NK-92 treated with Interleukin-12 subunit alpha and Interleukin-12 subunit beta, amount 100 ng/mL, for 24 hours (cell line): ENCODE measurements at places on chromosomes 13 and 19.

- no peak for DNase-seq
These were observed at the start of gene ZNF677 for GRCh38 chr19:53254411-53255341. Gene ZNF677 (minus strand): TSS chr19:53254873. CDS start chr19:53251550, 3,323 bp downstream.

DNA sequence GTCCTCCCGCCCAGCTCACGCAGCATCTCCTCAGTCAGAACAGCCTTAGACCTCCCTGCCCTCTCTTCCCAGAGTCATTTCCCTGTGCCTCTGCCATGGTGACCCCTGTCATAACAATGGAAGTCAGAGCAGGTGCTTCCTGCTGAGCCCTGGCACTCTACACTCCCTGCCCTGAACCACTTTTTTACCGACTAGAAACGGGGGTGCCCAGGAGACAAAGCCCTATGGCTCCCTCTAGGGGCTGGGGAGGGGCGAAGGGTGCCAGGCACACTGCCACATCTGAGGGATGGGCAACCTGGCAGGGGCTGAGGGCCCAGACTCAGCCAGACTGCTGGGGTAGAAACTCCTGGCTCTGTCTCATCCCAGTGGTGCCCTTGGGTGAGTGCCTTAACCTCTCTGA lies 16.4 kb downstream of the ZNF574 start:
- no peak for DNase-seq

DNA sequence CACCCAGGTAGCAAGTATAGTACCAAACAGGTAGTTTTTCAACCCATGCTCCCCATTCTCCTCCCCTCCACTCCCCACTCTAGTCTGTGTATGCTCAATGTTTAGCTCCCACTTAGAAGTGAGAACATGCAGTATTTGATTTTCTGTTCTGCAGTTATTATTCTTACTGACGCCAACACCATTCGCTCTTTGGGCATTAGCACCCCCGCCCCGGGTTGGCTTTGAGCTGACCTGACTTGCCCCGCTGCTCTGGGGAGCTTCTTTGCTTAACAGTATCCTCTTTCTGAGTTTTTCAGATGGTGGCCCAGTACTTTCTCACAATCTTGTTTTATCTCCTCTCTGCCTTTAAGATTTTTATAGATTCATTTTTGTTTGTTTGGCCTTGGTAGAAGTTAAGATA lies 138.7 kb downstream of the CRYL1 start:
- DNase-seq: no peak

DNA sequence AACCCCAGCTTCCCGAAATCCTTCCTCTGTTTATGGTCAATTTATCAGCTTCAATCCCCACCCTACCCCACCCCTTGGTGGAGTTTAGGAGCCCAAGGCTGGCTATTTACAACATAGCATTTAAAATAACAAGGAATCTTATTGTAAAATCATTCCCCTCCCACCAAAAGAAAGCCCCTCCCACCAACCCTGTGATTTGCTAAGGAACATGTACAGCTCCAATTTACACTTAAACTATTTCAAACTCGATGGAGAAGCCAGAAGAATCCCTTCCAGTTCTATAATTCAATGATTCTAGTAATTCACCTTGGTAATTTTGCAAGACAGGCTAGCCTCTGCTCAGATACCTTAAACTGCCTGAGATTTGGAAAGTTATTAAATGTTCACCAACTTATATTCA lies 3.0 kb downstream of the LATS2 start:
- DNase-seq: no peak

GRCh38 chr19:22627526-22627925 lies 6.6 kb upstream of the ZNF492 start:
- no peak for DNase-seq

DNA sequence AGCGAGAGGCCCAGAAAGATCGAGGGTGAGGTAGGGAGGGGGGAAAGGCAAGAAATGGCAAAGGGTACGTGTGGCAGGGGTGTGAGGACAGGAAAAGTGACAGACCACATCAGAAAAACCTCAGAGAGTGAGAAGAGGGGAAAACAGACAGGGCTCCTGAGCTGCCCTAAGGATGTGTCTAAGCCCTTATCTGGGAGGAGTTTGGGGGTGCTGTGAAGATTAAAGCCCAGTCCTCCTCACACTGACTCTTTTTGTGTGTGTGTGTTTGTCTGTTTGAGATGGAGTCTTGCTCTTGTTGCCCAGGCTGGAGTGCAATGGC lies 703 bp upstream of the PTH2 start:
- no peak for DNase-seq

GRCh38 chr13:52615812-52616211 lies 26.4 kb upstream of the HNRNPA1L2 start:
- DNase-seq: no peak

GRCh38 chr19:29515233-29515619 lies 10.6 kb upstream of the VSTM2B start:
- no peak for DNase-seq

DNA sequence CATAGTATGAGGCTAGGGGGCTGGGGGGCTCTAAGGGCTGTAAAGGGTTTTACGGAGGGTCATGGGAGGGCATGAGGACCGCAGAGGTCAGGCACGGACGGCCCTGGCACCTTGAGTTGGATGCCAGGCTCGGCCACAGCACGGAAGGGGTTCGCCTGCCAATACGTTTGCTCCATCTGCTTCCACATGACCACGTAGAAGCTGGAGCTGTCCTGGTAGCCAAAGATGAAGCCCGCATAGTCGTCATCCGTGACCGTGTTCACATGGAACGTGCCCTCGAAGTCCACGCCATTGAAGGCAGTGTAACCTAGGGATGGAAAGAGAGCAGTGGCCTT lies 6.4 kb downstream of the COMP start:
- no peak for DNase-seq

DNA sequence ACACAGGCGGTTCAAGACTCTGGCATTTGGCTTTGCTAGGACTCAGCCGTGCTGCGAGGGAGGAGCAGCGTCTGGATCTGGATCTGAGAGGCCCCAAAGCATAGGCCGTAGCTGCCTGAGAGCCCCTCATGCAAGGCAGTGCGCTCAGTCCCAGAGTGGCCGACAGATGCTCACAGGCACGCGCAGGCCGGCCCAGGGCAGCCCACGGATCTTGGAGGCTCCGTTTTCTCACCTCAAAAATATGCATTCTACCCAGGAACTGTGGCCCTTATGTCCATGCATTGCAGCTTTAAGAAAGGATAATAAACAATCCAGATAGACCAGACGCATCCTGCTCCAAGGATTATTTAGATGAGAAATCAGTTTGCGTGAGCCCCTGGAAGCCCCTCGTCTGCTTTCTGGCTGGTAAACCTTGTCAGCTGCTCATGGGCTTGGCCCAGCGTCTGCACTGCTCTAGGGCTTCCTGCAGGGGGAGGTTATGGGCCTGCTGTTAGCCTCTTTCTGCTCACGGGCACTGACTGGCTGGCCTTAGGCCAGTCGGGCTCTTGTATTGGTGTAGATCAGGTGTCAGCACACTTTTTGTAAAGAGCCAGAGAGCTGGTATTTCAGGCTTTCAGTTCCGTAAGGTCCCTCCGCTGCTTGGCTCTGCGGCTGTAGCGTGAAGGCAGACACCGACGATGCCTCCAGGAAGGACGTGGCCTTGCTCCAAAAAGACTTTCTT lies 24.2 kb downstream of the TEX29 start:
- no peak for DNase-seq

GRCh38 chr19:2191456-2192310 lies 27.9 kb downstream of the DOT1L start:
- no peak for DNase-seq

DNA sequence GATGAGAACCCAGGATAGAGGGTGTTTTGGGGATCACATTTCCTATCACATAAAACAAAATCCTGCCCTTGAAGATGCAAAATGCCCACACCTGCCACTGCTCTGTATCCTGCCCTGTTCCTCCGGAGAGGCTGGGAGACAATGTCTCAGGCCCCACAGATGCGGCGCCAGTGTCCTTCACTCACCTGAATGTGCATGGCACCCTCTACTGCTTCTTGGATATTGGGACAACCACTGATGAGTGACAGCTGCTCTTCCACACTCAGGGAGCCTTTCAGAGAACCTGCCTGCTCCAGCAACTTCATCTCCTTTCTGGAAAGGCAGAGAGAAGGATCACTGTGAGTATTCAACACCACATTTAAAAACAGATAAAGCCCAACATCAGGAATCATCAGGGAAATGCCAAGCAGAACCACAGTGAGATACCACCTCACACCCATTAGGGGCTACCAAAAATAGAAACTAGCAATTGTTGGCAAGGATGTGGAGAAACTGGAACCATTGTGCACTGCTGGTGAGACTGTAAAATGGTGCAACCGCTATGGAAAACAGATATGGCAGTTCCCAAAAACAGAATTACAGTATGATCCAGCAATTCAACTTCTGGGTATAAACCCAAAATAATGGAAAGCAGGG lies 36.4 kb downstream of the CRYL1 start:
- no peak for DNase-seq

DNA sequence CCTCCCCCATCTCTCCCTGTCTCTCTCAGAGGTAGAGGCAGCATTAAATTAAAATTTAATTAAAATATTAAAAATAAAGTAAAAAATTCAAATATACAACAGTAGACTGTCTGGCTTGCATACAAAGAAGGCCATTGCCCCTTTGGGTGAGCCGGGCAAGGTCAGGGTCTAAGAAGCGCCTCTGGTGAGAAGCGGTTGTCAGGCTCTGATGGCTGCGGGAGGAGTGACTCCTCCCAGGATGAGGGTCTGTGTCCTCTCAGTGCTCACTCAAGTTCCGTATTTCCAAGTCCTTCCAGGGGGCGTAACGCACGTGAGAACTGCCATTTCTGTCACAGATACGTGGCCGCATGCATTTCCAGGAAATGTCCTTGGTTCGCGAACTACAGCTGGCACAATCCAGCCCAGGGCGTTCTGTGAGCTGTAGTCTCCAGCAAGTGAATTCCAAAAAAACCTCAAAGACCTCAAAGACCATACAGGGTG lies 737 bp upstream of the ZNF181 start:
- DNase-seq: no peak

DNA sequence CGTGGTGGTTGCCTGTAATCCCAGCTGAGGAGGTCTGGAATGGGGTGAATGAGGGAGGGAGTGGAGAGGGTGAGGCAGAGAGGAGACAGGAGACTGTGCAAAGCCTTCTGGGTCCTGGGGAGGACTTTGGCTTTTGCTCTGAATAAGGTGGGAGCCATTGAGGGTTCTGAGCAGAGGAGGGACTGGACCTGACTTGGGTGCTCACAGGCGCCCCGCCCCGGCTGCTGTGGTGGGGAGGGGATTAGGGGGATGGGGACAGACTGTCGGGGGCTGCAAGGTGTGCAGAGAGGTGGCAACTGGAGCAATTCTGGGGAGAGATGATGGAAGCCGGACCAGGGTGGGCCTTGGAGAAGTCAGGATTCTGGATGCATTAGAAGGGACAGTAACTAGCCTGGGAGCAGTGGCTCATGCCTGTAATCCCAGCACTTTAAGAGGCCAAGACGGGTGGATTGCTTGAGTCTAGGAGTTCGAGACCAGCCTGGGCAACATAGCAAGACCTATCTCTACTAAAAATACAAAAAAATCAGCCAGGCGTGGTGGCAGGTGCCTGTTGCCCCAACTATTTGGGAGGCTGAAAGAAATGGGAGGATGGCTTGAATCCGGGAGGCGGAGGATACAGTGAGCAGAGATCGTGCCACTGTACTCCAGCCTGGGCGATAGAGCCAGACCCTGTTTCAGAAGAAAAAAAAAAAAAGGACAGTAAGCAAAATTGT lies 16.1 kb upstream of the NANOS3 start:
- no peak for DNase-seq

DNA sequence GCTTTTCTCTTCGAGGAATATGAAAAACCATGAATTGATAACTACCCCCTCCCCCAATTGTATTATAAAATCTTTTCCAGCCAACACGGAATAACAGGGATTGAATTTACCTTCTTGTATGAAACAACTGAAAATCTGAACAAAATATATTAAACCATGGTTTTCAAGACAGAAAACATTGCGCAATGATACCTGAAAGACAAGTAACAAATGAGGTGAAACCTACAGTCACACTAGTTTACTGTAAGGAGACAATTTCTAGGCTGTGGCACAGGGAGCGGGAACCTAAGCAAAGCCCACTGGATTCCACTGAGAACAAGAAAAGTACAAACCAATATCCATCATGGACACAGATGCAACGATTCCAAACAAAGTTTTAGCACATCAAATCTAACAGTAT lies 53.4 kb downstream of the ZNF283 start:
- no peak for DNase-seq

- no peak for DNase-seq
These were observed 30.3 kb upstream of the MCF2L start for GRCh38 chr13:112938680-112939079.

DNA sequence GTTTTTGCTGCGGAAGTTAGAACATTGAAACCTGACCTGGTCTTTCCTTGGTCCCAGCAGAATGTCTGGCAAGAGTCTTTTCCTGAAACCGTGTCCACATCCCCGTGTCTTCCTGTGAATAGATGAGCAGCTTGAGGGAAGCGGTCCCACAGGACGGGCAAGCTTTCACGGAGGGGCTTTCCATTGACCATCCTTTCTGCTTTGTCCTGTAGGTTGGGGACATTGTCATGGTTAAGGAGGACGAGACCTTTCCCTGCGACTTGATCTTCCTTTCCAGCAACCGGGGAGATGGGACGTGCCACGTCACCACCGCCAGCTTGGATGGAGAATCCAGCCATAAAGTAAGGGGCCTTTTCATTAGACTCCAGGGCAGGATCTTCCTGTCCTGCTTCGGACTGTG lies 126.0 kb downstream of the ATP11A start:
- DNase-seq: no peak

- DNase-seq: no peak
These were observed 17.0 kb downstream of the POU2F2 start for GRCh38 chr19:42115219-42115618.

DNA sequence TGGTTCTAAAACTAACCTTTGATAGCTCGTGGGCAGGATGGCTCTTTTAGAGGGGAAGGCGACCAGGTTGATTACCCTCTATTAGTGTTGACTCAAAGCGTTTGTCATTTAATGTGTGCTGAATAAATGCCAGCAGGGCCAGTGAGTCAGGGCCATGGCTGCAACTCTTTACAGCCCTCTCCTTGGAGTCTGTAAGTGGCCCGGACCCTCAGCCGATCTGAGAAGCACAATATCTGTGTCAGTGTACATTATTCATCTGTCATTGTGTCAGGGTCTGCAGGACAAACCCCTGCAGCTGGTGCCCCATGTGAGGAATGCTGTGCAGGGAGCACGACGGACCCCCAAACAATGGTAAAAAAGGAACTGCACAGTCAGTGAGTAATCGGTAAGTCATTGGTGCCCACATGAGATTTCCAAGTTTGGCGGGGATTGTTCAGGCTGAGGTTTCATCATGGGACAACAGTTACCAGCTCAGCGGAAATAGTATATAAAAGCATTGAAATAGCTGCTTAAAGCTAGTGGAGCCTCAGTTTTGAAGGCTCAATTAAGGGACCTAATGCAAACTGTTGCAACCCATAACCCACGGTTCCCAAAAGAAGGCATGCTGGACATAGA lies 139.1 kb downstream of the ZNF675 start:
- DNase-seq: no peak

- no peak for DNase-seq
These were observed 137.2 kb downstream of the MZT1 start for GRCh38 chr13:72590091-72590740.

GRCh38 chr13:102620516-102620915 lies 23.7 kb downstream of the TPP2 start:
- no peak for DNase-seq
